NCI-H526 (cell line): ENCODE measurements at places on chromosomes 7 and 10.

DNA sequence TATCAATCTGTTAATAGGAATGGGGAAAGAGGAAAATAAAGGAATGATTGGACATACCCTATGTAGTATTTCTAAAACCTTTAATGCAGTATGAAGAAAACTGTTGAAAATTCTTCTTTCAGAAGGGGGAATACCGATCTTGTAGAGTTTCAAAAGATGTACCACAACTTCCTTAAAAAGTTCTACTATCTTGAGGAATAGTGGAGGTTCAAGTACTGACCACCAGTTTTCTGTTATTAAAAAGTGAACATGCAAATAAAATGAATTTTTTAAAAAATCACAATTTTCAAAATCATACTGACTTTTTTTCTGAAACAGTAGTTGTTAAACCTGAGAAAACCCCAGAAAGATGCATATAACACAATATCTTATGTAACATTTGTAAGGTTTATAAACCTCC lies 86.5 kb downstream of the HERC4 start:
- DNase-seq: no peak

DNA sequence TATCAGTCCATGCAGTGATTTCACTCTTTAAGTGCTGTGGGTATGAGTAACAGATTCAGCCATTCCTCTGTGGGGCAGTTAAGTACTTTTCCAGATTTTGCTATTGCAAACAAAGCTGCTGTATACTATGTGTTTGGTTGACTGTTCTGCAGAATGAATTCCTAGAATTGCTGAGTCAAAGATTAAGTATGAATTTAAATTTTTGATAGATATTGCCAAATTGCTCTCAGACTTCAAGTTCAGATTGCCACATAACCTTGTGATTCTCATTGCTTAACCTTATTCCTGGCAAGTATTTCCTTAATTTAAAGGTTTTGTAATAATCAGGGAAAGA lies 21.6 kb upstream of the SAR1A start:
- no peak for DNase-seq

GRCh38 chr7:111086532-111086931 lies 4.4 kb upstream of the LRRN3 start:
- no peak for DNase-seq

GRCh38 chr10:31704195-31704594 lies 224.4 kb downstream of the ARHGAP12 start:
- DNase-seq: no peak

- DNase-seq: no peak
Measured at GRCh38 chr7:106180721-106181120, 68.6 kb upstream of the SYPL1 start.

DNA sequence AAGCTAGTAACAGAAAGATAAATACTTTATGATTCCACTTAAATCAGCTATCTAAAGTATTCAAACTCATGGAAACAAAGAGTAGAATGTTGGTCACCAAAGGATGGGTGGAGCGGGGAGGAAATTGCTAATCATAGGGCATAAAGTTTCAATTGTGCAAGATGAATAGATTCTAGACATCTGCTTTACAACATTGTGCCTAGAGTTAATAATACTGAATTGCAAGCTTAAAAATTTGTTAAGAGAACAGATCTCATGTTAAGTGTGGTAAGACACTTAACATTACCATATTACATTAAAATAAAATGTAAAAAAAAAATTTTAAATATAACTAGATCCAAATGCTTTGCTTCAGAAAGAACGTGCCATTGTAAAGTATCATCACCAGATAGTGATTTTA lies 411.1 kb upstream of the MBL2 start:
- DNase-seq: no peak

DNA sequence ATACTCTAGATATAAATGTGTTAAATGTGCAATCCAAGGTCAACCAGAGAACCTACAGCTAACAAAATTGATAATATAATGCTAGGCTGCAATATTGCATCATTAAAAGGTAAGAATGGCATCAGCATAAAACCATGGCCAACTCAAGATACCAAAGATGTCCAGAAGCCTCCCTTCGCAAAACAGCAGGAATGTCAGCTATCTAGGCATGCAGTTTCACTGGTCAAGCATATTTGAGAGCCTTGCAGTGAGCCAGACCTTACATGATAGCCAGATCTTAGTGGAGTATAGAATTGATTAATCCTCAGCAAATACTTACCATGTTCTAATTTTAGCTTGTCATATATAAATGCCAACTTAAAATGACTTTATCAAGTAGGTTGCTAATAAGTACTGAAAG lies 138.8 kb downstream of the ZEB1 start:
- no peak for DNase-seq

DNA sequence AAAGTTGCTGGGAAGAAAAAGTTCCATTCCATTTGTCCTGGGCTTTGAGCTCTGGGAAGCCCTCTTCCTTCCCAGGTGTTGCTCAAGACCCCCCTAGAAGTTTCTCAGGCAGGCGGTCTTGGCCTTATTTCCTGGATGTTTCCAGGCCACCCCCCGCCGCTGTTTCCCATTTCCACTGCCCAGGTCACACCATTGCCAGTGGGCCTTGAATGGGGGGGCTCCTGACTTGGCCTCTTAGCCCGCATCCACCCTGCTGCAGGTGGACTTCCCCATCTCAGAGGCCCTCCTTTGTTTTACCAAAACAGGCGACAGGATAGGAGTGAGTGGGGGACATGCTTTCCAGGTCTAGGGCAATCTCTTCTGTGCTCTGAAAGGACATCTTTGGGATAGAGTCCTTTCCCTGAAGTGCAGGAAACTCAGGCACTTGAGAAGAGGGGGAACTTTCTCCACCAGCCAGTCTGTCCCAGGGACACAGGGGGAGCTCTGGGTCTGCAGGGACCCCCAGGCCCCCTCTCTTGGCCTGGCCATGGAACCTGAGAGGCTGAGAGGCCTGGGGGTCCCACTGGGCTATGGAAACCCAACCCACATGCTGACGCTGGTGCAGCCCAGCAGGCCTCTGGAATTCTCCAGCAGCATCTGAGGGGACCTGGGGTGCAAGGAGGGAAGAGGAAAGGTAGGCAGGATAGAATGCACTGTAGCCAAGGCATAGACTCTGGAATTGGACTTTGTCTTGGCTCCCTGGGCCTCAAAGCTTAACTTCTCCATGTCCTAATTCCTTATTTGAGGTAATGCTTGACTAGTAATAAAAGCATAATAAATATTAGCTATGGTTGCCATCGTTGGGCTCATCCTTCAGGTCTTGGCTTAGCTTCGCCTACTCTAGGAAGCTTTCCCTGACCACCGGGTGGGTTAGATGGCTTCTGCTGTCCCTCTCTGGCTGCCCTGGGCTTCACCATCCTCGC lies 17.6 kb downstream of the NEURL1 start:
- no peak for DNase-seq

GRCh38 chr7:41333511-41333910 lies 369.4 kb downstream of the INHBA start:
- no peak for DNase-seq

- no peak for DNase-seq
Measured at GRCh38 chr10:129163531-129163930, 303.5 kb upstream of the MGMT start.

DNA sequence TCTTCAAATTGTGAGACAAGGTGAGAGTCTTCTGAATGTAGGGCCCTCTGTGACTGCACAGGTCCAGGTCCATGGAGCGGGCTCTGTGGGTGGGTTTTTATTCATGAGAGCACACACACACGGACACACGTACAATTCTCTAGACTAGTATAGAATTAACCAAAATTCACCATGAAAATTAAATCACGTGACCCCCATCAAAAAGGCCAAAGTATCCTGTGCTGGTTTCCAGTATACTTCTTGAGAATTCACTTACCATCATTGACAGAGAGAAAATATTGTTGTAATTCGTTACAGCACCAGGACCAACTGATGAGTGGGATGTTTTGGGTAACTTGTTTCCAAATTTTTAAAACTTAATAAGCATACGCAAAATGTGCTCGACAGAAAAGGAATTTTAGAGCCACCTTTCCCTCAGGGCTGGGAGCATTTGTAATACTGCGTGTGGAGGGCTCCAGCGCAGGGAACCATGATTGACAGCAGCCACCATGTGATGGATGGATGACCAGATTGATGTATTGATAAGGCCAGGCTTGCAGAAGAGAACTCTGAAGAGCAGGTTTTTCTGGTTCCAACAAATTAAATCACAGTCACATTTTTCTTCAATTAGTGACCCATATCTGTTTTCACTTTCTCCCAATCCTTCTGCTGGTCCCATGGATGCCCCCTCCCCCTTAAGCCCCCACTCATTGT lies 14.9 kb upstream of the DNTT start:
- DNase-seq: no peak

GRCh38 chr7:2862831-2863361 lies 18.8 kb upstream of the GNA12 start:
- DNase-seq: no peak

- no peak for DNase-seq
Measured at GRCh38 chr7:118872568-118872967, 648.1 kb downstream of the ANKRD7 start.

- no peak for DNase-seq
Measured at GRCh38 chr7:47318395-47319182, 263.3 kb downstream of the TNS3 start.

GRCh38 chr7:7653593-7654187 lies 13.1 kb downstream of the UMAD1 start:
- no peak for DNase-seq

DNA sequence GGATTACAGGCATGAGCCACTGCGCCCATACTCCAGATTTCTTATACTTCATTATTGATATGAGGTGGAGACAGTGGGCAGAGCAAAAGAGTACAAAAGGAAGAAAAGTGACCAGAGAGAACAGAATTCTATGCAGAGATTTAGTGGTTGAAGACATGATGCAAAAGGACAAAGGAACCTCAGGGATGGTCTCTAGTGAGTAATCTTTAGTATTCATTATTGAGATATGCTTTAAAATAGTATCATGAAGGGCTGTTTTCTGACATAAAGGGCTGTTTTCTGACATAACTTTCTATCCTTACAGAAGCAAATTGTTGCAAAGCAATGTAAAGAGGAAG lies 81.2 kb upstream of the OIT3 start:
- DNase-seq: no peak

DNA sequence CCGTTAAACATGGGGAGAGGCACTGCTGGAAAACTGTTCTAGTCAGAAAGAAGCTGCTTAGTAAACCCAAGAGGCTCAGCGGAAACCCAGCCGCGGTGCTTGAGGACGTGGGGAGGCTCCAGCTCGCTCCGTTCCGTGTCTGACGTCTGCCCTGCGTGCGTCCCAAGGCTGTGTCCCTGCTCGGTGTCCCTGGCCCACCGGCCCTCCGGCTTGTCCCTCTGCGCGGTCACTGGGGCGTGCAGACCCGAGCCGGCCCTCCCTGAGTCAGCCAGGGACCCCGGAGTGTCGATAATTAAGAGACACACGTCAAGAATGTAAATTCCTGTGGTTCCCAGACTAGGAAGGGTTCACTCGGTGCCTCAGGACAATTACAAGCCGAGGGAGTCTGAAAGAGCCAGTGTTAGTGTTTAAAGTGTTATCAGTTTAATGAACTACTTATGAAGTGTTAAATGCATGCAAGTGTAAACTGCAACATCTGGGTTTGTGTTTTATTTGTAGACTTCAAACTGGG lies 98.9 kb downstream of the WDR11 start:
- no peak for DNase-seq

GRCh38 chr10:20166096-20166675 lies 350.0 kb downstream of the PLXDC2 start:
- no peak for DNase-seq

- DNase-seq: no peak
Measured at GRCh38 chr7:80444811-80445210, 67.1 kb downstream of the GNAT3 start.

GRCh38 chr7:64634406-64635062 lies 31.4 kb upstream of the ZNF107 start:
- DNase-seq: no peak

DNA sequence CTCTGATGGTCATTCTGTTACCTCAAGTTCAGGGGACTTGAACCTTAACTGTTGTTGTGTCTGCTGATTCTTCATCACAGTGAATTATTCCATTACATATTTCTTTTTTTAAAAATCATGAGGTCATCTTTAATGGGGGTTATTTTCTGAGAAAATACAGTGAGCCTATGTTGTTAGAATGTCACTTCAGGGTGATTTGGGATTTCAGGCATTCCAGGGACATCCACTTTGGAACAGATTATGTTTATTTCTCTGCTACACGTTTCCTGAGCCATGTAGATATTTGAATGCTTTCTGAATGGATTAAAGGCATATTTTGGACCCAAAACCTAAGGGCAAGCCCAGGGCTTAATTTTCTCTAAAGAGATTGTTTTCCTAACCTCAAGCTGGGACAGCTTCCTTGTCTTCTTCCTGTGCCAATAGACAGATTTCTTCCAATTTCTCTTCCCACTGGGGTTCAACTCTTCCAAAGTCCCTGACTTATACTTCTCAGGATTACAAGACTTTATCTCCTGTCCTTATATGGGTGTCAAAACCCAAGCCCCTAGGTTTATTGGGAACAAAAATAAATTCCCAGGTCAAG lies 271.7 kb downstream of the ARHGAP12 start:
- no peak for DNase-seq

DNA sequence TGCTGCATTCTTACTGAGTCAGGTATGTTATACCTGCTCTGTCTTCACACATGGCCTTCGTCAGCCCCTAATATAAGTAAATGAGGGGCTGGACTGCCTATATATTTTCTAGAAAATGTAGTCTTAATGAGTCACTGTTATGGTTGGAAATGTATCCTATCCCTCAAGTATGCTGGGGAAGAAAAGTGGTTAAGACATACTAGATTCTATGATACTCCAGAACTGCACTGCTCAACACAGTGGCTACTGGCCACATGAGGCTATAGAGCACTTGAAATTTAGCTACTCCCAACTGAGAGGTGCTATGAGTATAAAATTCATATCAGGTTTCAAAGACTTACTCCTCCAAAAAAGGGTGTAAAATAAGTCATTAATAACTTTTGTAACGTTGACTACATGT lies 104.3 kb upstream of the STEAP1B start:
- DNase-seq: no peak

DNA sequence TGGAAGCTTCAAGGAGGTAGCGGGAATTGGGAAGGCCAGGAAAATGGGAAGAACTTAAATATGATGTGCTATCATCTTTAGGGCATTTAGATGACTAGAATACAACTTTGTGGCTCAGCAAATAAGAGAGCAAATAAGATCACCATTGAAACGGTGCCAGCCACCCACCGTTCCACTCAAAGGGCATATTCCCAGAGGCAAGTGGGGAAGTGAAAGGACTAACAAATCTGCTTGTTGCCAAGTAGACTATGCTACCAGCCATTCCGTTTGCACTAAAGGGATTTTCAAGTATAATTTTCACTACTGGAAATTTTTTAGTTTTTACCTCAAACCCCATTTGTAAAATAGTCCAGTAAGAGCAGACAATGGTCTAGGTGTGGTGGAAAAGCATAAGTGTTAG lies 4.0 kb upstream of the PPP1R3C start:
- no peak for DNase-seq

DNA sequence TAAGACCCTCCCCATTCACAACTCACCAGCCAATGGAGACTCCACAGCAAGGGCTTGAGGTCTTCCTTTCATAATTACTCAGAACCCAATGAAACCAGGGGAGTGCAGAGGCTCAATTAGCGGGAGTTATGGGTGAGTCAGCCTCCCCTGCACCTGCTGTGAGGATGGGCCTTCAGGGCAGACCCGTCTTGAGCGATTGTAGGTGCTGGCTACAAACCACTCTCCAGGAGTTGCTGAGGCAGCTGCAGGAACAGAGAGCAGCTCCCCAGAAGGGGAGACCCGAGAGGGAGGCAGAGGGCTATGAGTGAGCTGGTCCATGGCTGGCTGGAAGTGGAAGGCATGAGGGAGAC lies 58.5 kb upstream of the SORCS3 start:
- no peak for DNase-seq
